Caco-2 (cell line): ENCODE measurements at places on chromosomes 4 and X.
A peak's percentile ranks its signal among the peaks of the same experiment; 100 is the strongest.

GRCh38 chr4:72383439-72383838, 185.6 kb downstream of the ADAMTS3 start:
- no peak overlapping the region for H3K27ac ChIP-seq
- H3K4me3 ChIP-seq = no peak overlapping the region
- H3K36me3 ChIP-seq = no peaks in the 10 kb centered on the region
- H3K4me1 ChIP-seq = no peaks in the 10 kb centered on the region
- no peak for DNase-seq
- no peaks in the 10 kb centered on the region for H3K27me3 ChIP-seq

GRCh38 chr4:151319490-151319889, 5.9 kb downstream of the SH3D19 start:
- H3K36me3 ChIP-seq = no peaks in the 10 kb centered on the region
- no peak overlapping the region for H3K4me3 ChIP-seq
- no peak overlapping the region for H3K27ac ChIP-seq
- no peaks in the 10 kb centered on the region for H3K27me3 ChIP-seq

- H3K4me1 ChIP-seq = no peaks in the 10 kb centered on the region
- no peaks in the 10 kb centered on the region for H3K27me3 ChIP-seq
- no peak overlapping the region for H3K27ac ChIP-seq
- H3K36me3 ChIP-seq = no peaks in the 10 kb centered on the region
- no peak overlapping the region for H3K4me3 ChIP-seq
These were observed 179.4 kb upstream of the PACRGL start for GRCh38 chr4:20520901-20521300.

GRCh38 chrX:107978707-107979307, 3.4 kb downstream of the TEX13B start:
- H3K4me3 ChIP-seq = no peak overlapping the region
- no peaks in the 10 kb centered on the region for H3K36me3 ChIP-seq
- no peak overlapping the region for H3K27ac ChIP-seq
- peak; percentile 30 for DNase-seq
- H3K27me3 ChIP-seq = no peaks in the 10 kb centered on the region

DNA sequence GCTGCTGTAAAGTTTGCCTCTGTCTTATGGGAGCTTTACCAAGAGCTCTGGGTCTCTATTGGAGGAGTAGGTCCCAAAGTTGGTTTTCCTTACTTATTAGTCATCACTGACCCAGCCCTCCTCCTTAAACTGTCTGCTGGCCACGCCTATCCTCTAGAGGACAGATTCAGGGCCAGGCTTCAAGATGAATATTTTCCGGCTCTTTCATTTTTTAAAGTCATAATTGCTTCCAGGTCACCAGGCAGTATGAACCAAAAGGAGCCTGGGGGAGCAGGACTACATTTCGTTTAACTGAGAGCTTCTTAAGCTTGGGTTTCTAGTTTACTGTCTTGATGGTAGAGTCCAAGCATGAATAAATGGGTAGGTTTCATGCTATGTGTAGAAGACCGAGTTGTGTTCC, 13.7 kb downstream of the BCORL1 start:
- H3K4me1 ChIP-seq = no peaks in the 10 kb centered on the region
- no peak overlapping the region for H3K4me3 ChIP-seq
- H3K27ac ChIP-seq = no peak overlapping the region
- H3K27me3 ChIP-seq = no peaks in the 10 kb centered on the region

DNA sequence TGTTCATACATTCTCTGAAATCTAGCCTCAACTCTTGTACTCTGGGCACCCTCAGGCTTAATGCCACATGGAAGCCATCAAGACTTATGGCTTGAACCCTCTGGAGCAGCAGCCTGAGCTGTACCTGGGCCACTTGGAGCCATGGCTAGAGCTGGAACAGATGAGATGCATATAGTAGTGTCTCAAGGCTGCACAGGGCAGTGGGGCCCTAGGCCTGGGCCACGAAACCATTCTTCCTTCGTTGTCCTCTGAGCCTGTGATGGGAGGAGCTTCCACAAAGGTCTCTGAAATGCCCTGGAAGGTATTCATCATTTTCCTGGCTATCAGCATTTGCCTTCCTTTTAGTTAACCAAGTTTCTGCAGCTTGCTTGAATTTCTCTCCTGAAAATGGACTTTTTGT, 1427.2 kb upstream of the PCDH10 start:
- H3K27me3 ChIP-seq = no peaks in the 10 kb centered on the region
- DNase-seq = no peak
- H3K36me3 ChIP-seq = no peaks in the 10 kb centered on the region
- no peak overlapping the region for H3K4me3 ChIP-seq
- H3K4me1 ChIP-seq = no peaks in the 10 kb centered on the region

DNA sequence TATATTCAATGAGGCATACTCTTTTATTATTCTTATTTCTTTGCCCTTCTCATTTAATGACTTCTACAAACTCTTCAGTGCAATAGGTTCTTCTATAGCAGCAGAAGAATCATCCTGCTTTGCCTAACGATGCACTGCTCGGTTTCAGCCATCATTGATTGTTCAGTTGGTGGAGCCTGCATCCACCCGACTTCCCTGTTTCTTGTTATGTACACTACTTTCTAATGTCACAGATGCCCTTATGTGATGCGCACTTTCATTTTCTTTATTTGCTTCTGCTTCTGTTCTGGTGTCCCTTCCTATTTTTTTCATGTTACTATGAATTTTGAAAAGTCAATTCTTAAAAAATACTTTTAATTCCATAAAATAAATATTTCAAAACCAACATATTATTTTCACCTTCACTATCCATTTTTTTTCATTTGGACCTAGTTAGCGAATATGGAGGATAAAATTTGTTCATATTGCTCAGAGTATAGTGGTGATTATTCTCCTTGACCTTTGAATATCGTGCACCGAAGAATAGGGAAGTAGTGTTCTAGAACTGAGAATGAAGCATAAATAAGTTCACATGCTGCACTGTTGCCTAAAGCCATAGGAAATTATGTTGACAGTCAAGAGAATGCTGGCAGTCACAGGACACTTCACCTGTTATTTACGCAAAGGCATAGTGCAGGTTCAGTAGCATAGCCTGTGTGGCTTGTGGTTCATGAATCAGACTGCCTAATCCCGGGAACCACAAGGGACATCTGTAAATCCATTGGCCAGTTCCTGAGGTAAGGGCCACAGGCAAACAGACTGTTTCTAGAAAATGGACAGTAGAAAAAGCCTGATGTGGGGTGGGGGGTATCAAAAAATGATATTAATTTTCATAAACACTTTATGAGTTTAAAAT, 21.3 kb upstream of the SFRP2 start:
- no peaks in the 10 kb centered on the region for H3K27me3 ChIP-seq
- no peak overlapping the region for H3K4me3 ChIP-seq
- no peaks in the 10 kb centered on the region for H3K36me3 ChIP-seq
- H3K27ac ChIP-seq = no peak overlapping the region
- DNase-seq = no peak
- no peaks in the 10 kb centered on the region for H3K4me1 ChIP-seq

DNA sequence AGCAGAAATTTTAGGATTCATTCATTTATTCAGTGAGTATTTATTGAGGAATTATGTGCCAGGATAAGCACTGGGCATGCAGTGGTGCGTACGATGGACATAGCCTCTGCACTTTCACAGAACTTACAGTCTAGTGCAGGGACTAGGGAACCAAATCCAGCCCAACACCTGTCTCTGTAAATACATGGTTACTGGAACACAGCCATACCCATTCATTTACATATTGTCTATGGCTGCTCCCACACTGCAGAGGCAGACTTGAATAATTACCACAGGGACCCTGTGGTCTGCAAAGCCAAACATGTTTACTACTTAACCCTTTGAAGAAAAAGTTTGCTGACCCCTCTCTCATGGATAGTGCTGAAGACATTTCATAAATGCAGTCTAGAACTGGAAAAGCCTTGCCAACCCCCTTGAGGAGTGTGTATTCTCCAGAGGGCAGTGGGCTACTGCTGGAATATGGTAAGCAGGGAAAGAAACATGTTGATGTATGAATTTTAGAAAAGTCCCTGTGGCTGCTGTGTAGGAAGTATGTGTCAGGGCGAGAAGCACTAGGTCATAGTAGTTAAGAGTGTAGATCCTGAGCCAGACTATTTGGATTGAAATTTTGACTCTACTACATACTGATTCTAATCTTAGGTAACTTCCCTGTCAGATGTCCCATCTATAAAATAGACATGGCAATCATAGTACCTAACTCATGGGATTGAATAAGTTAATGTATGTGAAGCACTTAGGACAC, 75.5 kb downstream of the GALNT7 start:
- no peak overlapping the region for H3K27ac ChIP-seq
- DNase-seq = no peak
- H3K4me1 ChIP-seq = no peaks in the 10 kb centered on the region
- H3K27me3 ChIP-seq = no peaks in the 10 kb centered on the region
- H3K36me3 ChIP-seq = no peaks in the 10 kb centered on the region
- no peak overlapping the region for H3K4me3 ChIP-seq

GRCh38 chrX:21955403-21956189, 15.1 kb downstream of the SMS start:
- no peaks in the 10 kb centered on the region for H3K36me3 ChIP-seq
- no peak for DNase-seq
- no peaks in the 10 kb centered on the region for H3K4me1 ChIP-seq
- H3K27me3 ChIP-seq = no peaks in the 10 kb centered on the region

- no peaks in the 10 kb centered on the region for H3K4me1 ChIP-seq
- no peak for DNase-seq
- peak overlapping the region; percentile 80 for H3K4me3 ChIP-seq
- H3K27me3 ChIP-seq = no peaks in the 10 kb centered on the region
- H3K36me3 ChIP-seq = no peaks in the 10 kb centered on the region
These were observed 730 bp downstream of the VBP1 start for GRCh38 chrX:155216940-155217440.

DNA sequence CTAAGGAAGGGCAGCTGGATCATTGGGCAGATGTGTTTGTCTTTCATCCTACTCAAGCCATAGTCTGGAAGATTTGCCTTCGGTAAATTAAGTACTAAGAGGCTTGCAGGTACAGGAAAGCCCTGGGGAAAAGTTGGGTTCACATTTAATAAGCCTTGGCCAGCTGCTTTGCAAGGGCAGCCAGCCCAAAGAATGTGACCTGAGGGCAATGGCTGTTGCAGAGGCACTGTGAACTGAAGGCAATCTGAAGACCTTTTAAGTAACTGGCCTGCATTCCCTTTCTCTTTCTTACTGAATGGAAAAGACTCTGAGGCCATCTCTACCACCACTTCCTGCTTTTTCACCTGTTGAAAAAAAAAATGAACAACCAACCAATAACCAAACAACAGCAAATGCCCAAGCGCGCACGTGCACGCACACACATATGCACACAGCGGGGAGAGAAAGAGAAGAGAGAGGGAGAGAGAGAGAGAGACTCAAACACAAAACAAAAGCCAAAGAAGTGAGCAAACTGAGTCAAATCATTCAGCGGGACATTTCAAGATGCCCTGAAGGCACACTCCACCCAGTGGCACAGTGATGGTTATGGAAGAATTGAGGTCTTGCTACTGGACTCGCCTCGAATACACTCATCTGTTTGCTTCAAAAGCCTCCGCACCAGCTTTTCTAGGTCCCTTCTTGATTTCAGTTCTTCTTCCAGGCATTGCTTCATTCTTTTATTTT, 19.6 kb downstream of the CD40LG start:
- H3K4me3 ChIP-seq = no peak overlapping the region
- no peaks in the 10 kb centered on the region for H3K4me1 ChIP-seq
- no peaks in the 10 kb centered on the region for H3K27me3 ChIP-seq
- DNase-seq = no peak

DNA sequence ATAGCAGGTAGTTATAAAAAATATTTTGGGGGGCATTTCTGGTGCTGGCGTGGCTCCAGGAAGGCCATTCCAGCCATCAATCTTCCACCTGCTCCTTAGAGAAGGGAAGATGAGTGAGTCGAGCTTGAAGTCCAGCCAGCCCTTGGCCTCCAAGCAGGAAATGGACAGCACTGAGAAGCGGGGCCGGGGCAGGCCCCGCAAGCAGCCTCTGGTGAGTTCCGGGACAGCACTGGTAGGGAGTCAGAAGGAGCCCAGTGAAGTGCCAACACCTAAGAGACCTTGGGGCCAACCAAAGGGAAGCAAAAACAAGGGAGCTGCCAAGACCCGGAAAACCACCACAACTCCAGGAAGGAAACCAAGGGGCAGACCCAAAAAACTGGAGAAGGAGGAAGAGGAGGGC, 29.2 kb upstream of the COX18 start:
- H3K4me3 ChIP-seq = no peak overlapping the region
- H3K27ac ChIP-seq = peak overlapping the region; percentile 55
- peaks cover 8% of the 10 kb centered on the region; the same call in 1 of the 2 replicates for H3K4me1 ChIP-seq
- no peaks in the 10 kb centered on the region for H3K27me3 ChIP-seq

- H3K36me3 ChIP-seq = no peaks in the 10 kb centered on the region
- peak overlapping the region; percentile 49 for H3K4me3 ChIP-seq
- peak overlapping the region; percentile 22 for H3K27ac ChIP-seq
- H3K27me3 ChIP-seq = no peaks in the 10 kb centered on the region
- peaks cover 25% of the 10 kb centered on the region for H3K4me1 ChIP-seq
- peak; percentile 64 for DNase-seq
These were observed 951 bp downstream of the SH3BP2 start for GRCh38 chr4:2793586-2794485.

DNA sequence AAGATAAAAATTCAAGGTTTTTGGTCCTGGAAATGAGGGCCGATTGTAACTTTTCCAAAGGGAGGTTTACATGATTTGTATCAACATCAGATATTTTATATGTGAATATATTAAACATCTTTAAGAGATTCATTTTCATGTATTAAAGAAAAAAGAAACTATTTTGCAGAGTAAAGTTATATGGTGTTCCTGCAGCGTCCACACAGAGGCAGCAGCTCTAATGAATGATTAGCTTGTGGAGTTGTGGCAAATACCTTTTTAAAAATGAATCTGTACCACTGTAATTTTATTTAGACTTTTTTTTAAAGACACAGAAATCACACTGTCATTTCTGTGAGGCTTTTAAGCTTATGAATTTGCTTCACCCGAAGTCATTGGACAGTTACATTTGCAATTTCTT, 25.6 kb upstream of the FHDC1 start:
- H3K27me3 ChIP-seq = no peaks in the 10 kb centered on the region
- no peaks in the 10 kb centered on the region for H3K36me3 ChIP-seq
- H3K4me3 ChIP-seq = no peak overlapping the region
- no peak overlapping the region for H3K27ac ChIP-seq
- H3K4me1 ChIP-seq = no peaks in the 10 kb centered on the region

GRCh38 chr4:87916626-87917025, 58.9 kb upstream of the SPP1 start:
- H3K4me1 ChIP-seq = peaks cover 18% of the 10 kb centered on the region
- H3K36me3 ChIP-seq = no peaks in the 10 kb centered on the region
- no peak overlapping the region for H3K27ac ChIP-seq
- no peak overlapping the region for H3K4me3 ChIP-seq
- H3K27me3 ChIP-seq = no peaks in the 10 kb centered on the region
- DNase-seq = no peak

- DNase-seq = no peak
- no peak overlapping the region for H3K4me3 ChIP-seq
- H3K36me3 ChIP-seq = no peaks in the 10 kb centered on the region
- no peak overlapping the region for H3K27ac ChIP-seq
- H3K4me1 ChIP-seq = no peaks in the 10 kb centered on the region
These were observed 11.6 kb downstream of the VEGFC start for GRCh38 chr4:176780995-176781738.

DNA sequence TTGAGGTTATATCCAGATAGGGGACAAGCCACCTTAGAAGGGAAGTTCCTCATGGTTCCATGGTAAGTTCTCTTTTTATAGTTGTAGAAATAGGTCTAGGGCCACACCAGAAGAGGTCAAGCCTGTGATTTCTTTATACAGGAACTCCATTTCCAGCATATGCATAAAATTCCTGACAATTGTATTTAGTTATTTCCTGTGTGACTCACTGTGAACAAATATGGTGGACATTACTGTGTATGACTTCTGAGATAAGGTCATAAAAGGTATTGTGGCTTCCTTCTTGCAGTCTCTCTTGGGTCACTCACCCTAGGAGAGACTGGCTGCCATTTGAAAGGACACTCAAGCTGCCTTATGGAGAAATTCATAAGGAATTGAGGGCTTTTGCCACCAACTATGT, 2.2 kb upstream of the C4orf36 start:
- H3K36me3 ChIP-seq = no peaks in the 10 kb centered on the region
- no peak overlapping the region for H3K4me3 ChIP-seq
- H3K27ac ChIP-seq = no peak overlapping the region
- no peaks in the 10 kb centered on the region for H3K4me1 ChIP-seq
- no peaks in the 10 kb centered on the region for H3K27me3 ChIP-seq
